Astrocyte of the hippocampus (primary cell): ENCODE measurements at places on chromosomes 5 and 9.
A peak's percentile ranks its signal among the peaks of the same experiment; 100 is the strongest.

DNA sequence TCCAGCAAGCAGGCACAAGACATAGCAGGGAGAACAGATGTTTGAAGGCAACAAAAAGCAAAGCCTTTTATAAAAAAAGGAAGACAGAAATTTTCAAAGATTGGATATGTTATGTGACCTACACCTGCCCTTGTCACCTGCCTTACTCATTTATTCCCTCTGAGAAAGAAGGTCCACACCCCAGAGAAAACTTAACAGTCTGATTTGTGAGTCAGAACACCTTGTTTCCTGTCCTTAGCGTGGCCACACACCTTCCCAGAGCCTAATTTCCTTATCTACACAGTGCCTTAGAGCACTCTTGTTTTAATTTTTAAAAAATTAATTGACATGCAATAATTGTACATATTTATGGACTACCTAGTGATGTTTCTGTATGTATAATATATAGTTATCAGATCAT, 419.0 kb upstream of the DAB2 start:
- no peak for DNase-seq

GRCh38 chr9:132216861-132217619, 55.2 kb downstream of the NTNG2 start:
- DNase-seq: no peak

- DNase-seq: no peak
Observed at GRCh38 chr5:41587668-41588067, 77.3 kb upstream of the PLCXD3 start.

GRCh38 chr9:69324549-69325401, at the start of gene ENTREP1:
Gene ENTREP1, plus strand, starts transcription at chr9:69325215. Its CDS starts 95 bp downstream, at chr9:69325310.
- DNase-seq: peak; percentile 69

DNA sequence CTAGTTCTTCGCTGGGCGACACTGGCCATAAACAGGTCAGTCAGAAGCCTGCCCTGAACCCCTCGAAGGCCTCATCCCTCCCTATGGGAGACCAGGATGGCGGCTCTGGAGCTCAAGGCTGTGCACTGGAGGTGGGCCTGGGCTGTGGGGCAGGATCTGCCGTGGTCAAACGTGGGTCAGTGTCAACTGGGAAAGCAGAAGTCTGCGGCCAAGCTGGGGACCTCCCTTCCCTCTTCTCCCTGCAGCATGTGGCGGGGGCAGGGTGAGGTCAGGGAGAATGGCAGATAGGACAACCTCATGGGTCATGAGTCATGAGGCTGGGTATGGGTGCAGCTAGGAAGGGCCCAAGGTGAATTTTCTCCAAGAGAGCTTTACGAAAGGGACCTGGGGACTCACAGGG, 132.9 kb downstream of the RXRA start:
- DNase-seq: no peak

GRCh38 chr5:137933491-137933911, 44.2 kb downstream of the PKD2L2 start:
- DNase-seq: peak; percentile 88
